Hypothalamus (tissue), 51 donors: ENCODE measurements at places on chromosomes 5 and 9.

GRCh38 chr9:11931751-11932150 lies 761.4 kb upstream of the TYRP1 start:
- no peak for DNase-seq

- no peak for DNase-seq
Observed at GRCh38 chr5:125422342-125422741, 675.9 kb upstream of the ZNF608 start.

DNA sequence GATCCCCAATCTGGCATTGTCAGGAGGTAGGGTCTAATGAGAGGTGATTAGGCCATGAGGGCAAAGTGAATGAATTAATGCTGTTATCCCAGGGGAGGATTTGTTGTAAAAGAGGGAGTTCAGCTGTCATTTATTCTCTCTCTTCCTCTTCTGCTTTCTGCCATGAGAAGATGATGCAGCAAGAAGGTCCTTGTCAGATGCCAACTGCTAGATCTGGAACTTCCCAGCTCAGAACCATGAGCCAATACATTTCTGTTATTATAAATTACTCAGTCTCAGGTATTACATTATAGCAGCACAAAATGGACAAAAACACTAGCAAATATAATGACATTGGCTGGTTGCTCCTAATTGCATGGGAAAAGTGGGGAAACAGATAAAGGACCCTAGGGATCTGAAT lies 15.6 kb upstream of the BICD2 start:
- DNase-seq = no peak

GRCh38 chr5:64671678-64672077 lies 18.6 kb upstream of the SHISAL2B start:
- no peak for DNase-seq
